ENCODE measurements at places on chromosomes 7 and 10.

DNA sequence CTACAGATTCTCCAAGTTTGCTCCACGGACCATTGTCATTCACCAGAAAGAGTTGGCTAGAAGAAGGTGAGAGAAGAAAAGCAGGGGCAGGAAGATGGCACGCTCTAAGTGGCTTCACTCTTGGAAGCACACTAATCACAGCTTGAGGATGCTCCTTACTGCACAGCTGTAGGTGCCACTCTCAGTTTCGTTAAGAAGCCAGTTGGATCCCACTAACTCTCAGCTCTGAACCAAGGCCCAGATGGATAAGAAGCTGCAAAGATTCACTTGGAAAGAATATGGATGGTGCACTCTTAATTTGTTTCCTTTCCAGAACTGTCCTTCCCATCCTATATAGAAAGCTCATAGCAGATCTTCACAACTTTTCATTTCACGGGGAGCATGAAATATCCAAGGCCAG is 94.5 kb upstream of the AGK start:
- DNase-seq, result no peak

- no peak for DNase-seq
These were observed 44.9 kb downstream of the FAS start for GRCh38 chr10:89035461-89035860.

- peak; percentile 25 for DNase-seq
These were observed 262.1 kb downstream of the ATRNL1 start for GRCh38 chr10:115355162-115355760.

DNA sequence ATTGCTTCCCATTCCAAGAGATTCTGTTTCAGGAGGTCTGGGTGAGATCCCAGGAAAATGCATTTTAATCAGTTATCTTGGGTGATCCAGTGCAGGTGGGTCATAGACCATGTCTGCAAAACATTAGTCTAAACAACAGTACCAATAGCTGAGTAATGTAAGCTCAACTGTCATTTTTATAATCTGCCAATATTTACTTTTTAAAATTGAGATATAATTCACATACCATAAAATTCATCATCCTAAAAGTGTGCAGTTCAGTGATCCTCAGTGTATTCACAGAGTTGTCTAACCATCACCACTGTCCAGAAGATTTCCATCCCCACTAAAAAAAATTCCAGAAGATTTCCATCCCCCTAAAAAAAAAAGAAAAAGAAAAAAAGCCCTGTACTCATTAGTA is 51.0 kb downstream of the FAM204A start:
- no peak for DNase-seq

GRCh38 chr10:88091490-88092061 is 228.2 kb downstream of the PTEN start:
- no peak for DNase-seq

- no peak for DNase-seq
These were observed 148.8 kb downstream of the NPSR1 start for GRCh38 chr7:34806831-34807230.

DNA sequence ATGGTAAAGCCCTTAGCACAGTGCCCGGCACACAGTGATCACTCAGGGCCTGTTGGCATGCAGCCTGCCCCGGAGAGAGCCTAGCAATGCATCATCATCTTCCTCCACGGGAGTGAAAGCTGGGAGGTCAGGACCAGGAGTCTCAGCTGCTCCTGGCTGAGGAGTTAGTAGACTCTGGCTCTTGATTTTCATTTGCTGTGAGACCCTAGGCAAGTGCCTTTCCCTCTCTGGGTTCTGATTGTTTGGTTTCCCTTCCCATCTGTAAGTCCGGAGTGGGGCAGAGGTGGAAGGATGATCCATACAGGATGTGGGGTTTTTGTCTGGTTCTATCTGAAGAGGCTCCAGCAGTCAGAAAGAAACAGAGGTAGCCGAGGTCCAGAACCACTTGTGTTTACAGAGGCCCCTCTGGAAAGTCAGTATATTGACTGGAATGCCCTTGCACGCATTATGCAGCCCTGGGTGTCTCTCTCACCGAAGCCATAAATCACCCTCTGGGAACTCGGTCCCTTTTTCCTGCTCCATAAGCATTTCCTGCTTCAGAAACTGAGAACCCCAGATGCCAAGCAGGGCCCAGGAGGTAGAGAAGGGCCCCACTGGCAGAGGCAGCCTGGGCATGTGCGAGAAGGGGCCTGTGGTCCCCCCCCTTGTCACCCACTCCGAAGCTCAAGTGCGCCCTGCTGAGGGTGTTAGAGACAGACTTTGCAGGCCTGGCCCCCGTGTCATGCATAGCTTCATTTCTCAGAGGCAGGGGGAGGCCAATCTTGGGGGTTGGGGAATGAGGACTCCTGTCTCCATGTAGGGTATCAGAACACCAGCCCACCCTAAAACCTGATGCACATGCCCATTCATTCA is 8.5 kb downstream of the UNC5B start:
- no peak for DNase-seq

DNA sequence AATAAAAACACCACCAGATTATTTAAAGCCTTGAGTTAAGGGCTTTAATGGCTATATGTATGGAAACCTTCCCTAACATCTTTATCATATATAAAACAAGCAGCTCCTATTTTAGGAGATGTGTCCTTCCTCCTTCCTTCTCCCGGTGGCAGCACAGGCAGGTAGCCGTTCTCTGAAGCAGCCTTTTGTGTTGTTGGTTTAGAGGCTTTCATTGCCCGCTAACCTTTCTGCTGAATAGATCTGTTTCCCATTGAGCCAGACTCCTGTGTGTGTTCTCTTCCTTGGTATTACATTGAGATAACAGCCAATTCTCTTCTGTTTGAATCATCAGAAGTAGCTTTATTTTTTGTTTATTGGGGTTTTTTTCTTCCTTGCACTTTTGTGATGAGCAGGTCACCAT is 131.3 kb downstream of the CACNB2 start:
- no peak for DNase-seq

- peak; percentile 58 for DNase-seq
These were observed 155.5 kb upstream of the LYZL2 start for GRCh38 chr10:30784897-30785605.

DNA sequence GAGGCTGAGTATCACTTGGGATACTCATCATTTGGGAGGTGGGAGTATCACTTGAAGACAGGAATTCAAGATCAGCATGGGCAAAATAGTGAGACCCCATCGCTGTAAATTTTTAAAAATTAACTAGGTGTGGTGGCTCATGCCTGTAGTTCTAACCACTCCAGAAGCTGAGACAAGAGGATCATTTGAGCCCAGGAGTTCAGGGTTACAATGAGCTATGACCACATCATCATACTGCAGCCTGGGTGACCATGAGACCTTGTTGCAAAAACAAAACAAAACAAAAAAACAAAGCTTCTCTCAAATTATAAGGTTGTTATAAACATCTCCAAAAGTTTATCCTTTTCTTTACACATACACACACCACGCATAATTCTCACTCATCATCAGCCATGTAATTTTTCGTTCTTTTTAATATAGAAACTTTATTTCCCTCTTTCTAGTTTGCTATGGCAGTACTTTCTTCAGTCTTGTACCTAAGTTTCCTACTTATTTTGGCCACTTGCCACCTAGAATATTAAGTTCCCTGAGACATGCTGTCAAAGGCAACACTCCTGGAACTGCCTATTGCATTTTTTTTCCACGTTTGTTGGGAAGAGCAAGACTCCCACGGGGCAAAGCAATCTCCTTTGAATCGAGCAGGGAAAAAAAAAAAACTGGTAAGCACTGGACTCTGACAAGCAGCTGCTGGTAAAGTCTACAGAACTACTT is 37.1 kb downstream of the SKIDA1 start:
- DNase-seq, result no peak

DNA sequence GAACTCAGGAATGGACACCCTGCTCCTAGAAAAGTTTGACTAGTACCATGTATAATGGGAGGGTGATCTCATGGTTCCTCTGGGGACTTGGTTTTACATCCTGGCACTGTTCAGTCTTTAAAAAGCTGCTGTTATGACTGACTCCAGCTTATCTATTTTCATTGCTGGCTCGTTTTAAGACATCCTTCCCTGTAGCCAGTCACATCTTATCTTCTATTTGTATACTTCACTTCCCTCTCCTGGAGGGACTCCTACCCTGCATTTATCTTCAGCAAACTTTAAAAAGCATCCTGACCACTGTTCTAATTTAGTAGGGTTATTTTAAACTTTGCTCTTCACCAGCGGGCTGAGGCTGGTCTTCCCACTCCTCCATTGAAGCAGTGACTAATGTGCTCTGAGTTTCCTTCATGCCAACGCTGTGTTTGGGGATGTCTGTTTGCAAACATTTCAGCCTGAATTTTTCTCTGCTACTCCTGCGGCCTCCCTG is 72.9 kb upstream of the ARMC3 start:
- DNase-seq, result no peak

- no peak for DNase-seq
These were observed 123.0 kb upstream of the TNS3 start for GRCh38 chr7:47704936-47705335.

DNA sequence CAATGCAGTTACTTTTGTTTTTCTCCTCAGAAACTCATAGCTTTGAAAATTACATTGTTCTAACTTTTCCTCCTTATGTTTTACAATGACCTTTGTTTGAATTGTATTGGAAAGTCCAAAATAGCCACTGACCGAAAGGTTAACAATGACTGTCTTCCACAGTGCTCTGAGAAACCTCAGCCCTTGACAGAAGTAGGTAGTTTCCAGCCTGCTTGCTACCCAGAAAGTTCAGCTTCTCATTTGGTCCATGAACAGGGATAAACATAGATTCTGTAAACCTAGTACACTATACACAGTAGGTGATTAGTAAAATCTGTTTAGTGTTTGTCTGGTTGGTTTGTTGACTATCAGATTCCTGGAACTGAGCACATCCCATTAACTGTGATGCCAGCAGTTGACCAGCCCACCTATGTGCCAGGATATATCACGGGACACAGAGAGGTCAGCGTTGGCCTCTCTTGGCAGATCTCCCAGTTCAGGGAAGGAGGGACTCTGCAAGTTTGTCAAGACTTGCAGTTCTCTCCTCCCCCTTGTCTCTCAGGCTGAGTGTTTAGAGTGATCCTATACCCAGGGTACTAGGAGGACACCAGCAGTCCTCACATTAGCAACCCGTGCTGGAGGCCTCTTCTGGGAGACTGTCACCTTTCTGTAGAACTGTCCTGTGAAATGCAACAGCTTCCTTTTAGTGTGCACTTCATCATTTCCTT is 297.6 kb downstream of the ARHGAP12 start:
- no peak for DNase-seq

DNA sequence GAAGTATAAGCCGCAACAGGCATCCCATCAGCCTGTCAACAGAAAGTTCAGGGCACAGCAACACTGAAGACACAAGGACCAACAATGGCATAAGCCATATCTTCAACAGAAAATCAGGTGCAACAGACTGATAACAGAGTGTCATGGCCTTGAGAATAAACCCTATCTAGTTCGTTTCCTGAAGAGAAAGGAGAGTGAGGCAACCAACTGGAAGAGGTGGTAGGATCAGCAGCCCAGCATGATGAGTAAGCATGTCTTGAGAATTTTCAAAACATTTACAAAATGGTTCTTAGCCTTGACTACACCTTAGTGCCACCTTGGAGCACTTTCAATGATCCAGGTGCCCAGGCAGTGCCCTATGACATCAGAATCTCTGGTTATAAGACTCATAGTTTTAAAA is 290.2 kb upstream of the SEMA3C start:
- DNase-seq, result no peak

DNA sequence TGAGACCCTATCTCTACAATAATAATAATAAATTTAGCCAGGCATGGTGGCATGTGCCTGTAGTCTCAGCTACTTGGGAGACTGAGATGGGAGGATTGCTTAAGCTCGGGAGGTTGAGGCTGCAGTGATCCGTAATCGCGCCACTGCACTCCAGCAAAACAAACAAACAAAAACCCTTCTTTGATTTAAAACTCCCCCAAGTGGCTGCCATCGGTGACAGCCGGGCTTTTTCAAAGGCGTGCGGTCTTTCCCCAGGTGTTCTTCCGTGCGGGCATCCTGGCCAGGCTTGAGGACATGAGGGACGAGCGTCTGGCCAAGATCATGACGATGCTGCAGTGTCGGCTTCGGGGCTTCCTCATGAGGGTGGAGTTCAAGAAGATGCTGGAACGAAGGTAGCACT is 1.9 kb upstream of the MYH16 start:
- no peak for DNase-seq

DNA sequence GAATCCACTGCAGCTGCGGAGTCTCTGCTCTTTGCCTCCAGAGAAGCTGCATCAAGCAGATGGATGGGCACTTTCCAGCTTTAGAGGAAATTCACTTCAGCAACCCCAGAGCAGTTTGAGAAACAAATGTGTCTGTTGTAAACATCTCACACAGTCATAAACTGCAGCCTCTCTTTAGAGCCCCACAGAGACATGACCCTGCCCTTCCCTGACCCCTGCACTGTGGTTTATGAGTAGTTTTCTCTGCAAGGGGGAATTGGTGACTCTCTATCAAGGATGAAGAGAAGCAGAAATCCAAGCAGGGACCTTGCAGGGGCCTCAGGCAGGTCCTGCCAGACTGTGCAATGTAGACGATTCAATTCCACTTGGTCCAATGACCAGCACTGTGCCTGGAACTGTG is 160.2 kb downstream of the SH2D4B start:
- DNase-seq, result no peak

DNA sequence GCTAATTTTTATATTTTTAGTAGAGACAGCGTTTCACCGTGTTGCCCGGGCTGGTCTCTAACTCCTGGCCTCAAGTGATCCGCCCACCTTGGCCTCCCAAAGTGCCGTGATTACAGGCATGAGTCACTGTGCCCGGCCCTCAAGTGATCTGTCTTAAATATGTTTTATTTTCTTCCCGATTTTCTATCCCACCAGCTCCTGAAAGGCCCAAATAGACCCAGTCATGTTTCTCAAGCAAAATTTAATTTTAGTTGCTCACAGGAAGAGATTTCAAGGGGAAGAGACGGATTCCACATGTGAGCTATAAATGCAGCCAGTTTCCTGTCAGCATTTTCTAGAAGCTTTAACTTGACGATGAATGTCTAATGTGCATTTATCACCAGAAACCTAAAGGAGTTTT is 12.0 kb downstream of the DENND10 start:
- no peak for DNase-seq

GRCh38 chr7:140646931-140647647 is 6.5 kb upstream of the DENND2A start:
- DNase-seq, result peak; percentile 71

DNA sequence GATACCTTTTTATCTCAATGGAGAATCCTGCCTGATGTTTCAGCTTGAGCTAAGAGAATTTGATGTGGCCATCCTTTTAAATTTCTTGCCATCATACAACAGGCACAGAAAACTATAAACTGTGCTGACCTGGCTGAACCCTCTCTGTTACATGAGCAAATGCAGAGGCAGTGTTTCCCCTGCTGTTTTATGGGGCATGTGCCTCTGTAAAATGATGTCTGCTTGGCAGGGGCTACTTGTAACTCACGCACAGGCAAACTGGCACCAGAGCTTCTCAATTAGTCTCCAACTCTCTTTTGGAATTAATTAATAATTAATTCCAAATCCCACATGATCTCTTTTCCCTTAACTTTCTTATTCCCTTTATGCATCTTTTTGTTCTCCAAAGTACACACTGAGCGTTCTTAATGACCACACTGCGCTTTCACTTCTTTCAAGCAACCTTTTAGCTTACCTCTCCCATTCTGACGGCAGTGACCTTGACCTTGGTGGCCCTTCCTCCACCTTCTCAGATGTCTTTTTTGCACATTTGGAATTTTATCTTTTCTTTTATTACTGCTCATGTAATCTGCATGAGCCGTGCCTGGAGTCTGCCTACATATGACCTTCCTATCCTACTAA is 334.0 kb downstream of the PLXNA4 start:
- peak; percentile 31 for DNase-seq

- DNase-seq, result peak; percentile 10
These were observed 579.8 kb downstream of the PARD3 start for GRCh38 chr10:34235164-34235832.
